Activated naive CD4-positive, alpha-beta T cell treated with Interleukin-2 at 50 U/mL for 16 hours (primary cell): ENCODE measurements at places on chromosomes 4 and X.
A peak's percentile ranks its signal among the peaks of the same experiment; 100 is the strongest.

DNA sequence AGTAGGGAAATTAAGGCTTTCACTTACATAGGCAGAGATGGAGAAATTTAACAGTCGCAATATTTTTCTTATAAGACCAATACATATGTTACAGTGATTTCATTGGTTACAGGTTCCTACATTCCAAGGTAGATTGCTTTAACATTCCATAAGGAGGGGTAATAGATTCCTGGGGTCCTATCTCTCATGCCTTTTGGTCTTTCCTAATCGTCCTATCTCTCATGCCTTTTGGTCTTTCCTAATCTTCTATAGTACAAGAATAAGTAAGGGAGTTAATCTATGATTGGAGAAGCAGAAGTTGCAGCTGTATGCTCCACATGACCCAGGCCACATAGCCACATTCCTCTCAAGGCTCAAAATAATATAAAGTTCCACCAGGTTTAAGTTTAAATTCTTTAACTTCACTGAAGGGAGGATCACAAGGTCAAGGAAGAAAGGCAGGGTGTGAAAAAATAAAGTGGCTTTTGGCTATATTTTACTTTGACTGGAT is 285.0 kb upstream of the BOD1L1 start:
- no peak for DNase-seq

GRCh38 chrX:20361081-20361889 is 94.6 kb upstream of the RPS6KA3 start:
- no peak for DNase-seq

GRCh38 chrX:139120760-139121159 is 409.2 kb upstream of the FGF13 start:
- no peak for DNase-seq

DNA sequence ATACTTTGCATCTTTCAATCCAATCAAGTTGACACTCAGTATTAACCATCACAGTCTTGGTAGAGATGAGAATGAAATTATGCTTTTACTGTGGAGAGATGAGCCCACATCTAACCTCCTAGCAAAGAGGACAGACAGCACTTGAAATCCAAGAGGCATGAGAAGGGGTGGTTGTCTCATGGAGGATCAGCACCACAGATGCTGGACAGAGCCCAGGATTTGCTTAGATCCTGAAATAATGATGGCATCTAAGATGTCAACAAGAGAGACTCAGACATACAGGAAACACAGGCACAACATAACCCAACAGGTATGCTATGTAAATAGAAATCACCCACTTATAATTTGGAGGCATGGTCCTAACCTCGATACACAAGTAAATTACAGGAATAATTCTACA is 74.3 kb upstream of the VCX2 start:
- DNase-seq = no peak

GRCh38 chr4:154958621-154959358 is 177.7 kb downstream of the RBM46 start:
- DNase-seq = no peak

GRCh38 chr4:62771983-62772557 is 1571.9 kb downstream of the ADGRL3 start:
- no peak for DNase-seq

- no peak for DNase-seq
Measured at GRCh38 chr4:67521506-67521905, 23.8 kb downstream of the CENPC start.

- DNase-seq = no peak
Measured at GRCh38 chrX:78800694-78801093, 53.2 kb downstream of the LPAR4 start.

DNA sequence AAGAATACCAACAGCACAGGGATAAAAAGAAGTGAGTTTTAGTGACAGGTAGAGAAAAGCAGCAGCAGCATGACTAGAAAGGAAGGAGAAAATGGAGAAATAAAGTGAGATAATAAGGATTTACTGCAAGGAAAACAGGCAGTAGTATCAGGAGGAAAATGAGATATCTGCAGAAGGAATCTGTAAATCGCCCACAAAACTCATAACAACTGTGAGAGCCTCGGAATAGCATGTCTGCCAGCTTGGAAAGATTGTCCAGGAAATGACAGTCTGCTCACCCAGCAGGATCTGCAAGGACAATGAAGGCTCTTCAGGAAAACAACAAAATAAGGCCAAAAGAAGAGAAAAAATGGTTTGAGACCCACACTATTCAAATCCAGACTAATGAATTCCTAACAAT is 47.4 kb downstream of the CXXC4 start:
- DNase-seq = no peak

DNA sequence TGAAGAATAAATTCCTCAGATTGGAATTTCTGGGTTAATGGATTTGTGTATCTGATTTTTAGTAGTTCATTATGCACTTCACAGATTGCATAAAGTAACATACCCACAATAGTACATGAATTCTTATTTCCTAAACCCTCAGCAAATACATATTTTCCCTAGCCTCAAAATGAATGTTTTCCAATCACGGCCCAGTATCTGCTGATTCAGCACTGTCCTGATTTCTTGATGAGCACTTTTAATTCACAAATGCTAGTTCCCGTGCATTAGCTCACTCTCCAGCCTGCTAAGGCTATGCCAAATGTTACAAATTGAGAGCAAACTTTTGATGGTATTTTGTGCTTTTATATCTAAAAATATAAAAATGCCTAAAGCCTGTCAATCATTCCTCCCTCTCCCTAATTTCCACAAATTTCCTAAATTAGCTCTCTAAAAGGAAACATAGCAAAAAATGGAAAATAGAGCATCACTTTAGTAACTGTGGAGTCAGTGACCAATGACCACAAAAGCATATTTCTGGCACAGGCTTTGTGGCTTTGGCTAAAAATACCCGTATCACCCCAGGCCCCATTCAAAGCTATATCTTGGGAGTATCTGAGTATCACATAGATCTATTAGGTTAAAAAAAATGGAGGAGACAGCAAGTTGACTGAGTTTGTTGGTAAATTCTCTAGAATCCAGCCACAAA is 75.5 kb downstream of the NAF1 start:
- no peak for DNase-seq

GRCh38 chr4:119930546-119930945 is 136.1 kb downstream of the MAD2L1 start:
- no peak for DNase-seq

DNA sequence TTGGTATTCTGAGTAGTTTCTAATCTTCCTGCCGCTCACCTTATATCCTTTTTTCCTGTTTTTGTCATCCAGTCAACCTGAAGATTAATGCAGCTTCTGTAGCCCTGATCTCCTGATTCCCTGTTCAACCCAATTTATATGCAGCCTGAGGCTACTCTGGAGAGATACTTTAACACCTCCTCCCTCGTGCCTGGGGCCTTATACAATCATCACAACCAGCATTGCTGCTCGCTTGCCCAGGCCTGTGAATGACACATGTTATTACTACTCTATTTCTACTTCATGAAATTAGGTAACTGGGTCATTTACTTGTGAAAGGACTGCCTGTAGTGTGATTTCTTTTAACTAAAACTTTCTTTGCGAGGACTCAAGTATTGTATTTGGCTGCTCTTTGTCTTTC is 33.7 kb upstream of the WDR17 start:
- no peak for DNase-seq

GRCh38 chrX:20266810-20267606 is at the start of gene RPS6KA3:
RPS6KA3 (minus strand) TSS chrX:20266909; CDS start chrX:20266632, 277 bp downstream.
- peak; percentile 88 for DNase-seq

- DNase-seq = no peak
Measured at GRCh38 chrX:118251271-118251670, 94.6 kb upstream of the WDR44 start.

DNA sequence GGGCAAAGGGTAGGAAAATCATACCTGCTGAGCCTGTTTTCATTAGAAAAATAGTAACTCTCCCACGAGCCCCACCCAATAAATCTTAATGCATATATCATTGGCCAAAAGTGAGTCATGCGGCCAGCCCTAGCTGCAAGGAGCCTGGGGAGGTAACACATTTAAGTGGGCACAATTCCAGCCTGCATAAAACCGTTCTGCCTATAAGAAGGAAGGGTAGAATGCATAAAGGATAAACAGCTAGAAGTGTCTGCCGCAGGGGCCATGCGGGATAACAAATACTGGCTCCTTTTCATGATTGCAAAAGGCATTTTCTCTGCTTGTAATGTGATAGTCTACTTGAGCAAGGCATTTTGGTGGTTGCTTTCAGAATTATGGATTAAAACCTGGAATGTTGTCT is 37.1 kb downstream of the EFHC2 start:
- no peak for DNase-seq

DNA sequence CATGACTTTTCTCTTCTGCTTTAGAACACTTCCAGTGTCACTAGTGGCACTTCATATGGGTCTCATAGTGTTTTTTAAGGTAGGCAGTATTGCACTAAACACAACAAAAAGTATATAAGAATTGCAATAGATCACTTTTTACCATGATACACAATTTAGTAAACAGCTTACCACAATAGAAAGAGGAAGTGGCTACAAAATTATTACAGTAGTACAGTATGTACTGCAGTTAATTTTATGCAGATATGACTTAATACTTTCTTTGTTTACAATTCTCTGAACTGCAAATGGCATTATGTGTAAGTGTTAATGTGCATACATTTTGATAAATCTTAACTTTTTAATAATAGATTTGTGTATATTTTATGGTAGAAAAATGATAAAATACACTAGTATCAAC is 157.3 kb downstream of the RRAGB start:
- no peak for DNase-seq

GRCh38 chrX:108271397-108271787 is 166.8 kb downstream of the COL4A6 start:
- DNase-seq = no peak

DNA sequence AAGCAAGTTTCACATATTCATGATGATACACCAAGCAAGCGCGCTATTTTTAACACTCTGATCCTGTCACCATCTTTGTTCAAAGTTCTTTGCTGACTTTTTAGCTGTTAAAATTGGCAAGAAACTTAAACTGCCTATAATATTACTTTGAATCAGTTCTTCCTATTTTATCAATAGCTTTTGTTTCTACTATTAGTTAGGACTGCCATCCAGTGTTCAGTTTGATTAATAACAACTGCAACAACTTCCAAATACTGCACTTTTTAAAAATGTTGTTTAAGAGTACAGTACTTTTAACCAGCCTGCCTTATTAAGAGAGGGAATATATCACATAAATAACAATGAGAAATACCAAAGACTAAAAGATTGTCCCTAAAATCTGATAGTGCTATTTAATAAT is 614.3 kb downstream of the FAM133A start:
- DNase-seq = no peak
